CD4-positive, alpha-beta T cell treated with Interleukin-10 for 1 hour (primary cell): ENCODE measurements at places on chromosomes 5 and 9.

DNA sequence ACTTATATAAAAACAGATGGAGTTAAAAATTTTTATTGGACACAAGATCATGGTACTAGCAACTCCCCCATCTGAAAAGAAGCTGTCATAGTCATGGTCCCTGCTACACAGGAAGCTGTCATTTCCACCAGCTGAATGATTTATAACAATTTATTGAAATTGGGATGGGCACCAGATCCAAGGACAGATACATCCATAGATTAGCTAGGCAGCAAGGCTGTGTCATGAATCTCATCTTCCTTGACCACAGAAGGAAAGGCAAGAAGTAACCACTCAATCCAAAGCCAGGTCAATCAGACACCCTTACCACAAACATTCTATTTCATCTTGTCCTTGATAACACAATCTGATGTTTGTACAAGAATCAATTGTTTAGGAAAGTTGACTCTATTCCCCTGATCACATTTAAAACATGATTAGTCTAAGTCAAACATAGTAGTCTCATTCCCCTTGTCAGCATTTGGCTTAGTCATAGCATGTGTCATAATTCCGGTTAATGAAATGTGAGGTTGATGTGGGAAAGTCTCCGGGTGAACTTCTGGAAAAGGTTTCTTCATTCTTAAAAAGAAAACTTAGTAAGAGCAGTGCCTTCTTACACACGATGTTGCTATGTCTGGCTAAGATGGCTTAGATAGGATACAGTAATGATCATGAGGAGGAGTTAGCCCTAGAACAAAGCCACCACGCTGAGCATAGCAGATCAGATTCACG, 462.6 kb upstream of the PAPPA start:
- DNase-seq, result no peak

DNA sequence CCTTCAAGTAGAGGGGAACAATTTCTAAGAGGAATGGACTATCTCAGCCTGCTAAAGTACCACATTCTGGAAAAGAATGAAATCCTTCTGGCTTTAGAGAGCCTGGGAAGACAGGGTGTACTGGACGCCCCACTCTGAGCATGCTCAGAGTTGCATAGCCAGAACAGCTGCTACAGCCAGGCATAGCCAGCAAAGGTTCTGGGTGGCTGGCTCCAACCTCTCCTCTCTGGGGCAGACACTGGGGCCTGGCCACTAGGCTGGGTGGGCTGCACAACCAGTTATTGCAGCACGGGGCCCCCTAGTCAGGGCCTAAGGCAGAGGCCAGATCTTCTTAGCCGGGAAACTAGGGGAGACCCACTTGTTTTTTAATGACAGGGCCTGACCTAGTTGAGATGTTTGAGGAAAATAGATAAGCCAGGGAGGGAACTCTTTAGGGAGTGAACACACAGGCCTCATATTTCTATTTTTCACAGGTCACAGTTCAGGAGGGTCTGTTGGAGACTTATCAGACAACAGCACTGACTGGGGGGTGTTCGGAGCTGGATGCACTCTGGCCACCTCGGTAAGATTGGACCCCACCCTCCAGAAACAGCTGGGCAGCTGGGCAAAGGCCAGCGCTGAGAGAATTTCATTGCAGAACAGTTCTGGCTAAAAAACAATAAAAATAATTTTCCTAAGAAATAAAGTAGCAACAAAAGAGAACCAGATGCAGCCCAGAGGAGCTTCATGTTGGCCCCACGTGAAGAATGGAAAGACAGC, 142.9 kb downstream of the LPAR1 start:
- DNase-seq, result no peak

DNA sequence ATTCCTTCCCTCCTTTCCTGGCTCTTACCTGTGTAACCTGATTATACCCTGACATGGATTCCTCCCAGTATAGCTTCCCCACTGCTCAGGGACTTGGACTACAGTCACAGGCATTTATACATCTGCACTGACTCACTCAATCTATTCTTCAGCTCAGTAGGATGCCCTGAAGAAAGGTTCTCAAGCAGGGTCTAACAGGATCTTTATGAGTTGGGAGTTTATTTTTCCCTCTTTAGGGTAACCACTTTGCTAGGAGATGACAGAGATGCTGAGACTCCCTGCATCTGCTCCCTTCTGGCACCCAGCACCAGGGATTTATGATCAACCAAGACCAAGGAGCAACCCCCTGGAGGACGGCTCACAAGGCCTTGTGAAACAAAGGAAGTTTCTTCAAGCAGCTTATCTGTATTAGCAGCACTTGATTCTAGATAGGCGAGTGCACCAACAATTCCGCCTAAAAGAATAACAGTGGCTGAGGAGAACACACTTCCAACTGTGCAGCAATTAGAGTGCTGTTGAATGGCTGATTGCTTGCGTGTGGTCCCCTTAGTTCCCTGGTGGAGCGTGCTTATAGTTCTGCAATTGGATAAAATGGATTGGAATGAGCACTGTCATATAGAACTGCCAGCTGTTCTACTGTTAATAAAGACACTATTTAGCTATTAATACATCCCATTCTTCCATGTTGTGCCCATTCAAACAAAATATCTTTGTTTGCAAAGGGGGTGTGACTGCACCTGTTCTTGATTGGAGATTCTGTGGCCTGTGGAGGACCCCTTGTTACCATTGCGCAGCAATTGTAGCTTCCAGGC, 482.6 kb downstream of the ZNF608 start:
- DNase-seq, result no peak

DNA sequence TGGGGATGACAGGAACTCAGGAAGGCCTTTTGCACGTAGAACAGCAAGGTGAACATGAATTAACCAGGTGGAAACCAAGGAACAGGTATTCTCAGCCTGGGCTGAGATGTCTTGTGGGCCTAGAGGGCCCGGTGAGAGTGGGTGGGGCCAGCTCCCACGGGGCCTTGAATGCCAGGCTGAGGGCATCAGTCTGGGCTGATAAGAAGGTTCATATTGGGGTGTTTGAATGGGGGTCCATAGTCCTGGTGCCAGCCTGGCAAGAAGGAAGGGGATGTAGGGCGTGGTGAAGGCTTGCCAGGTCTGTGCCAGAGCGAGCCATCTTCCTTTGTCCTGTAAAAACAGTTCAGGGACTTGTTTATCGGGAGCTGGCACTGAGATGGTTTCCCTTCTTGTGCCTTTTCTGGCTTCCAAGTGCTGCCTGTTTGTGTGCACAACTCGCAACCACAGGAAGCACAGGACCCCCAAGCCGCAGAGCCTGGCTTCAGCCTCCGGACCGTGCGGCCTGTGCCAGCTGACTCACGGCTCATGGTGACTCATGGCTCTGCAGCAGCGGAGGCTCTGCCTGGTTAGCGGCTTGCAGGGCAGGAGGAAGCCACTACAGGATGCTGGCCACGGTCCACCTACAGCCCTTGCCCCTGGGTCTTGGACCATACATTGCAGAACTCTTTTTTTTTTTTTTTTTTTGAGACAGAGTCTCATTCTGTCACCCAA, 2.4 kb downstream of the CARD19 start:
- DNase-seq, result peak; percentile 56

DNA sequence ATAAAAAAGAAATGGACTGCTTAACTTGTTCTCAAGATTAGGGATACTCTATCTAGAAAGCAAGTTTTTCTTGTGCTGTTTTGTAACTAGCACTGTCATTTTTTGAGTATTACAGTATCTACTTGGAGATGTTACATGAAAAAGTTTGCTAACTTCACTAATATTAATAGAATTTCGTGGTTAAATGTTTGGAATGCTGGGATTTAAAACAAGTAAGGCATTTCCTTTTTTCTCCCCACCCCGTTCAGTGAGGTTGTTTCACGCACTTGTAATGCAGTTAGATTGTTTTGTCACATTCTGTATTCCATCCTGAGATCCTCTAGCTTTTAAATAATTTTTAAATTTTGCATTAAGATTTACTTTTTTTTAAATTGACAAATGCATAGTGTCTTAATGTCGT, 20.0 kb upstream of the TEK start:
- DNase-seq, result no peak

- DNase-seq, result peak; percentile 56
Observed at GRCh38 chr5:143229896-143230675, 173.4 kb downstream of the NR3C1 start.

DNA sequence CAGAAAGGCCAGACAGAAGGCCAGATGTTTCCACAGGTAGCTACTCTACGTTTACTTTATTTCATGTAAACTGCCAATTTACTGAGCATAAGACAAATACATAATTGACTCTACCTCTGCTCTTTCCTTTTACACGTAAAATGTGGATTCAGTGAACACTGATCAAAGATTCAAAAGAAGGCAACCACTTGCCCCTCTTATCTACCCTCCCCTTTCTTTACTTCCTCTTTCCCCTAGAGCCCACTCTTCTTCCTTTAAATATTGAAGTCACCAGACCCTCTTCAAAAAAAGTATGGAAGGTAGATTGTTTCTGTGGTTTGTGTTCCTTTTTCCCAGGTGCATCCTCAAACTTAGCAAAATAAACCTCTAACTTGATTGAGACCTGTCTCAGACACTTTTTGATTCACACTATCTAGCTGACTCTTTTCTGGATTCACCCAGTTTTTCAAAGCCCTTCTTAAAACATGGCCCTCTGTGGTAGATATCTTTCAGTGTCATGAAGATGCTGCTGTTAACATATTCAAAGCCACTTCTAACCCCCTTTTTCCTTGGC, 6.7 kb downstream of the FAM114A2 start:
- DNase-seq, result no peak

DNA sequence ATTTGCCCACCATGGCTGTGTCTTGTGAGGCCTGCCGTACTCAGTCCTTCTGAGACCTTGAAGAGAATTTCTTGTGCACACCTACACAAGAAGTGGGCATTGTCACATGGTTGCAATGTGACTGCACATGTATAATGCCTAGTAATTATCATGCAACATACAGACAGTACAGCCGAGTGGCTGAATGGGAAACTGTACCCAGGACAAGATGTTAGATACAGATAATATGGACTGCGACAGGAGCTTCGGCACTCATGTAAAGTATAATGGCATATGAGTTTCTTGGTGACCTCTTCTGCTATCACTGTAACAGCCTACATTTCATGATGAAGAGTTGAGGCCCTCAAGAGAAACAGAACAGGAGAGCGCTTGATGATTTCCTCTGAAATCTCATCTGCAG, 4.8 kb upstream of the PRKACG start:
- no peak for DNase-seq

DNA sequence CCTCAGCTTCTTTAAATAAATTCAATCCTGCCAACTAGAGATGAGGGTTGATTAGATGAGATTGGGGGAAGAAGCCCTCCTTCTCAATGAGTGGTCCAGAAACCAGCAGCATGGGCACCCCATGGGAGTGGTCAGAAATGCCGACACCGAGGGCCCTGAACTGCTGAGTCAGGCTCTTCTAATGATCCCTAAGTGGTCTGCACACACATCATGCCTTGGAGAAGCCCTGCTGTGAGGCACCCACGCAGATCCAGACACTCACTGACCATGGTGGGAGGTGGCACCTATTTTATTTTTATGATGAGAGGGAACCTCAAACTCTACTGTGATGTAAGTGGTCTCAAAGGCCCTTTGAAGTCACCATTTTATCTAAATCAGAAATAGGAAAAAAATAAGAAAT, 72.3 kb upstream of the BOD1 start:
- DNase-seq, result no peak

- DNase-seq, result no peak
Observed at GRCh38 chr9:89544279-89544661, 46.4 kb upstream of the SEMA4D start.

- DNase-seq, result no peak
Observed at GRCh38 chr5:145245354-145245753, 589.8 kb downstream of the PRELID2 start.

GRCh38 chr9:127614961-127615360, 2.9 kb downstream of the STXBP1 start:
- DNase-seq, result no peak

GRCh38 chr5:61801174-61801573, 469.1 kb downstream of the ZSWIM6 start:
- no peak for DNase-seq

DNA sequence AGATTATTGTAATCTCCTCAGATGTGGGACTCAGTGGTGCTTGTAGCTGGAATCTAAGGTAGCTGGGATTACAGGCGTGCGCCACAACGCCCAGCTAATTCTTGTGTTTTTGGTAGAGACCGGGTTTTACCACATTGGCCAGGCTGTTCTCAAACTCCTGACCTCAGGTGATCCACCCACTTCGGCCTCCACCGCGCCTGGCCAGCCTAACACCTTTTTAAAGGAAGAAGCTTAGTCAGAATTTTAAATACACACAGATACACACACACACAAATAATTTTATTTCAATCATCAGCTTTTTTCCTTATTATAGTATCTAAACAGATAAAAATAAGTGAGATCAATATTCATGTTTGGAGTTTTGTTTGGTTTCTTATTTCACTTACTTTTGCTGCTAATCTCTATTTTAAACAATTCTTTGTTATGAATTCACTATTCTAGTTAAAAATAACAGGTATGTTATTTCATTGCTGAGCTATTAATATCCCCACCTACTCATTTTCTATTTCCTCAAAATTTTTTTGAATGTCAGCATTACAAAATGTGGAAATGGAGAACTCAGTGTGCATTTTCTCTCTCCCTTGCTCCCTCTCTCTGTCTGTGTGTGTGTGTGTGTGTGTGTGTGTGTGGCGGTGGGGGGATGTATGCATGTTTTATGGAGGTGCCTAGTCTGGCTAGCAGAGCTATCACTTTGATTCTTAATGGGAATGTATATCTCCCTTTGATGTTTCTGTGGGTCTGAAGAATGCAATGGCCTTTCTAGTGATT, 960.6 kb upstream of the DMAC1 start:
- DNase-seq, result no peak
